ENCODE measurements at places on chromosomes 2 and 18.

DNA sequence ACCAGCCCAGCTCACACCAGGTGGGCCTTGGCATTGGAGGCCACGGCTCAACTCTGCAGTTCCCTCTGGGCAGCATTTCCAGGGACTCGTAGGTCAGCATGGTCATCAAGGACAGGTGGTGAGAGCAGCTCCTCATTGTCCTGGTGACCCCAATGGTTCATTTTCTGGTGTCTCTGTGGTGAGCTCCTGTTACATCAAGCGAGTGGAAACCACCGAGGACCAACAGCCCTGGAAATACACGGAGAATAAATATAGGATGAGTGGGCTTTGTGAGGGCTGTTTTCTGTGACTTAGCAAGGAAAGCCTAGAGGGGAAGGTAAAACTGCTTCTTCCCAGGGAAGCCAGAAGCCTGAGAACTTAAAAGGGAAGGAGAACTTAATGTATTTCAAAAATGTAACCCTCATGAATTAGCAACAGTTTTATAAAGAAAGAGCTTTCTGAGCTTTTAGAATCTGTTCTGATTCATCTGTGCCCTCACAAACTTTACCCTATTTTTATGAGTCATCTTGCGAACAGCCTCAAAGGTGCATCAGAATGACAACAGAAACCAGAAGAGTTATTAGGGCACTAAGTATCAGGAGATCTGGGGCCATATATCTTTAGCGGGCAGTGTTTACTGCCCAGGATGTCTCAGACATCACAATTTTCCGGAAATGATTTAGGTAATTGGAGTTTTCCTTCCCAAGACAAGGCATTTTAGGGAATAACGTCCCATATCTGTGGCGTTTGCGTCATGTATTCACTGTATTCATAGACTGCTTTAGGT, 18.7 kb downstream of the C2orf92 start:
- DNase-seq: no peak

GRCh38 chr2:37555457-37555856, 116.0 kb downstream of the CDC42EP3 start:
- DNase-seq: no peak

GRCh38 chr2:230866756-230867523, 2.2 kb downstream of the ITM2C start:
- DNase-seq: no peak

DNA sequence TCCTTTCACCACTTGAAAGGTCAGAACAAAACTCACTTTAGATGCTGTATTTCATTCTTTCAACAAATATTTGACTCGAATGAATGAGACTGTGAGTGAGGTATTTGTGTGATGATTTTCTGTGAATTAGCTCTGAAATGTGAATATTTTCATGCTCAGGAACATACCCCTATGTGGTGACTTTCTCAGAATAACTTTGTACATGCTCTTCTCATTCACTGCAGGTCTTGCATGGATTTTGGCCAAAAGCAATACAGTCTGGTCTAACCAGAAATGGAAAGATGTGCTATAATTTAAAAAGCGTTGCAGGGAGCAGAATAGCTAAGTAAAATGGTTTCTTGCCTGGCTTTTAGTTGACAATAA, 75.5 kb downstream of the MYCN start:
- no peak for DNase-seq

GRCh38 chr2:229530434-229530833, 183.9 kb downstream of the DNER start:
- DNase-seq: no peak

DNA sequence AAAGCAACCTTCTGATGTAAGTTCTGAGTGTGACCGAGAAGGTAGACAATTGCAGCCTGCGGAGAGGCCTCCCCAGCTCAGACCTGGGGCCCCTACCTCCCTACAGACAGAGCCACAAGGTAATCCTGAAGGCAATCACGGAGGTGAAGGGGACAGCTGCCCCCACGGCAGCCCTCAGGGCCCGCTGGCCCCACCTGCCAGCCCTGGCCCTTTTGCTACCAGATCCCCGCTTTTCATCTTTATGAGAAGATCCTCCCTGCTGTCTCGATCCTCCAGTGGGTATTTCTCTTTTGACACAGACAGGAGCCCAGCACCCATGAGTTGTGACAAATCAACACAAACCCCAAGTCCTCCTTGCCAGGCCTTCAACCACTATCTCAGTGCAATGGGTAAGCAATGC, 3.0 kb downstream of the BCL2L11 start:
- no peak for DNase-seq

DNA sequence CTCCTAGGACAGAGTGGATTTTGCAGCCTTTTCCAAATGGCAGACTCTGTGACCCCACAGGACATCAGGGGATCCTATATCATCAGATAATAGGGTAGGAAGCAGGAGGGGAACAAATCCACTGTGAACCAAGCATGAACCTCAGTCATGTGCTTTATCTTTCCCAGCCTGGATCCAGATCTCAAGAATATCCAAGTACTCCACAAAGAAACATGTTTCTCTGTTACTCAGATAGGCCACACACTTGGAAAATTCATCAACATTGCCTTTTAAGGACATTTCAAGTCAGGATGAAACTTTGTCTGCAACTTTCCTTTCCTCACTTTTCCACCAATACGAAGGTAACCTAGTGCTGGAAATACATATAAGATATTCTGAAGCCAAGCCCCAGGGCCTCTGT, 85.8 kb downstream of the RDH14 start:
- no peak for DNase-seq

DNA sequence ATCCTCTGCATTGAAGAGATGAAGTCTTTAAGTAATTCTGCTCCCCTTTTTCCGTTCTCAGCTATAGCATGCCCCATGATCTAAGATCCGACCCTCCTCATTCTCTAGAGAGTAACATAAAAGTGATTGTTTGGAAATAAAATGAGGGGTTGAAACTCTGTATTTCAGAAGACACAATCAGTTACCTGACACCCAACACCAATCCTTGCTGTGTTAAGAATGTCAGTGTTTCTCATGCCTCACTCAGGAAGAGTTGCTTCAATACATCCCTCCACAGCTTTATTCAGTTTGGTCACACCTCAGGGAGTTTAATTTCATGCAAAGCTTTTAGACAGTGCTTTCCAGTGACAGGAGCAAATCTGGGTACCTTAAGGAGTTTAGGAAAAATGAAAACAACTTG, 49.9 kb upstream of the RBBP8 start:
- no peak for DNase-seq

DNA sequence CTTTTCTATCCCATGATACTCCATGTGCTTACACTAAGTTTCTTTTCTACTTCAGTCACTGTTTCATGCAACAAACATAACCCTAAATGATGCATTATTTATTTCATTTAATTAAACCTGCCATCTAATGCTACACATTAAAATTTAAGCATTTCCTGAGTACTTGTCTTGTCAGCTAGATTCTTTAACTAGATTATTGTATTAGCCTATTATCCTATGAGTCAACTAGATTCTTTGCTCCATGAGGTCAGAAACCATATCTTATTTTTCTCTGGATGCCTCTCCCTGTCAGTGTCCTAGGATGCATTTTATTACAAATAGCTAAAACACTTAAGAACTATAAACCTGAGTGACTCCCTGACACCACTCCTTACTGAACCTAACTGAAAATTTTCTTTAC, 652.4 kb downstream of the SLC4A3 start:
- DNase-seq: no peak

- DNase-seq: no peak
Observed at GRCh38 chr18:80004600-80005342, 16.4 kb upstream of the TXNL4A start.

GRCh38 chr2:132804051-132804450, 134.0 kb upstream of the LYPD1 start:
- DNase-seq: no peak

GRCh38 chr2:8454797-8455196, 227.1 kb upstream of the ID2 start:
- DNase-seq: no peak

GRCh38 chr2:207083361-207084110, 82.2 kb downstream of the KLF7 start:
- DNase-seq: no peak

- no peak for DNase-seq
Observed at GRCh38 chr18:31513189-31513935, 15.4 kb downstream of the DSG2 start.

DNA sequence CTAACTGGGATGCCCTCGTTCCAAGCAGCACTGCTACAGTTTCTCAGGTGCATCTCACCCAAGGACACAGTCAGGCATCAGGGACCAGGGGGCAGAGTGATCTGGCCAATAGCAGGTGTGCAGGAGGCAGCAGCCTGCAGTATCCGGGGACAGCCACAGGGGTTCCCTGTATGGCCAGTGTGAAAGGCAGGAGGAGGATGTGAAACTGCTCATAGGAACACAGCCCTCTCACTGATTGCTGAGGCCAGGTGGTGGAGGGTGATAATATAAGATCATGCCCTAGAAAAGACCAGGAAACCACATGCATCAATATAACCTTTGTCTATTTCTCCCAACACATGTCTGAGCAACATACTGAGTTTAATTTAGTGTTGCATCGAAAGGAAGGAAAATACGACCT, 112.7 kb upstream of the TACR1 start:
- DNase-seq: no peak

DNA sequence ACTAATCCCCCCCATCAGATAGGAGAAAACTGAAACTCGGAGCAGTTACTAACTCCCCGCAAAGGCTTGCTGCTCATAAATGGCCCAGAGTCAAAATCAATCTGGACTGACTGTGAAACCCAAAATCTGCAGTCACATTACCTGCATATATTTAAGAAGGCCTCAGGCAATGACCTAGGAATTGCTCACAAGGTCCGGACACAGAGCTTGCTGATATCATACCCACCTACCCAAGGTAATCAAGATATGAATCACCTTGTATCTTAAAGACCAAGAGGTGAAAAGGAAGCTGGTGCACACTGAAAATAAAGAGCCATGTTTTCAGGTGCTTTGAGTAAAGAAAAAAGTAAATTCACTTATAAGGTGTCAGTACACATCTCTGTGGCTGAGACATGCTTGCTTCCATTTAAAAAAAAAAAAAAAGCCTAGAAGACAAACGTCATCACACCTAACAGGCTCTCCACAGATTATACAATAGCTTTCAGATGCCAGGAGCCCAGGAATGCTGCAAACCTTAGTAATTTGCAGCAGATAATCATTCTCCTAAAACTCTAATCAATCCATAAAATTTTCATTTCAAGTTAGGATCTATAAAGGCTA, 195.4 kb downstream of the ZEB2 start:
- DNase-seq: no peak

DNA sequence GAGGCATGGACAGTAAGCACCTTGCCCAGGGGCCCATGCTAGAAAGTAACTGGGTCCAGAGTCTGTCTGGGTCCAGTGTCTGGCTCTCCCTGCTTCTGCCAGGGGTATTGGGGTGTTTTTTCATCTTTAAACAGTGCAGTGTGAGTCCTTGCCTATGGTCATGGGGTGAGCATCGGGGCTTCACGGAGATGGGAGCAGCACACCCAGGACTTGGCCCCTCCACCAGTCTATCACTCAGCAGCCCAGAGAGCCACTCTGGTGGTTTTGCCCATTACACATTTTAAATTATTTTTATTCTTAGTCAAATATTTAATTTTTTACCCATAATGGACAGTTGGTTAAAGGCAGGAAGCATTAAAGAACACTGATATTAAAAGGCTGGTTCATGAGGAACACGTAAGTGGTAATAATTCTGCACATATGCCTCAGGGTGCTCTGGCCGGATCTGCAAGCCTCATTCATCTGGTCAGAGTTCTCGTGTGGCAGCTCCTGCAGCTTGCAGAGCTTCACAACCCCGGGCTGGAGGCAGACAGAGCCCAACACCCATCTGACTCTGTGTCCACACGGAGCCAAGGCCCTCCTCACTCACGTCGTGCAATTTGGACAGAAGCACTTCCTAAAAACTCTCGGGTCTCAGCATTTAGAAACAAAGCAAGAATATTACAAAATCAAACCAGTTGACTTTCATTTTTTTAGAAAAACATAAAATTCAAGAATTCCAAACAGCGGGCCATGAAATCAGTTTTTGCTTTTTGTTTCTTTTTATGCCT, 204.1 kb downstream of the CTIF start:
- no peak for DNase-seq

GRCh38 chr2:202038471-202039277, 5.0 kb downstream of the FZD7 start:
- DNase-seq: no peak

DNA sequence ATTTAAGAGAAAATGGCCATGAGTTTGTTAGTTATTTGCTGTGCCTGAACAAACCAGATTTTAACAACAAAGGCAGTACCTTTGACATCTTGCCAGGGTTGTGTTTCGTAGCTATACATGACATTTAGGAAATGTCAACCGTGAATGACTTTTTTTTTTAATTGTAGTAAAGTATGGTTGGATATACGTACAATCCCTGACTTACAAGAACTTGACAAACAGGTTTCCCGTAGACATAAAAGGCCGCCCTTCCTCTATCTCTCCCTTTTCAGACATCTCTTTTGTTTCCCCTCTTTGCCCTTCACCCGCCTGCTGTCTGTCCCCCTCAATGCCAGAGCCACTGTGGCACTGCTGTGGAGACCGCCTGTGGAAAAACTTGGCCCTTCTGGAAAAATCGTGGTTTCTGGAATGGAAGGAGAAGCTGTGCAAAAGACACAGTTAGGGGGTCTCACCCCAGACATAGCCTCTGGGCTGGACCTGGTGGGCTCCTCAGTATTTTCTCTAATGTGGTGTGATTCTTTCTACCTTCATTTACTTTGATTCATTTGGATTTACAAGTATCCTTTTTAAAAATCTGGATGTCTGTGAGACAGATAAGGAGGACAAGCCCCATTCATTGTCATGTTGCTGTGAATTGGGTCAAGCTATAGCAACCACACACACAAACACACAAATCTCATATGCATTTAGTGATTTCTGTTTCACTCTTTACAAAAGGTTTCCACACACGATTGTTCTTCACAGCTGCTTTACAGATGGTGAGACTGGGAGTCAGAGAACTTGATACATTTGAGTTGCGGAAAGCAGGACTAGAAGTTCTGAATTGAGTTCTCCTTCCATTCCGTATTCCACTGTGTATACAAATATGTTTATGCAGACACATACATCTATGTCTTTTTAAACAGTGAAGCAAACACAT, 48.6 kb downstream of the SPATS2L start:
- DNase-seq: peak; percentile 45

- DNase-seq: no peak
Observed at GRCh38 chr2:50765146-50765545, 266.8 kb downstream of the NRXN1 start.

DNA sequence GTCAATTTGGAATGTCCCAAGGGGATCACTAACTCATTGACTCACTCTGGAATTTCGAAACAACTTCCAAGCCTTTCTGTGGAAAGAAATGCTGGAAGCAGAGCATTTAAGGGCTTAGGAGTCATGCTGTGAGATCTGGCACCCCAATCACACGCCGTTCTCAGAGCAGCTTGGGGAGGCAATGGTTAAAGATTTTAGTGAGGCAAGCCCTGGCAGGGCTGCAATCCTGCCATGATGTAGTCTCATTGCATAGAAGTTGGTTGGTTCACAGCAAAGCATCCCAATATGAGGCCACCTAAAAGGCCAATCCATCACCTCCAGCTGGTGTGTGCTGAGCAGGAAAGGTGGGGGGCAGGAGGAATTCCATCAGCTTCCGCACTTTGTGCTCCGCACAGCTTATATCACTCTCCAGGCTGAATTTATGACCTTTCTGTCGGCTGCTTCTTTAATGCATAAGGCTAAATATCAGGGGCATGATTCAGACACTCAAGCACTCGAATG, 1043.9 kb upstream of the POU3F3 start:
- no peak for DNase-seq

All from NCI-H526 treated with DMSO at 0.1 percent for 48 hours (cell line).